ENCODE measurements at places on chromosomes 7 and 10.

- no peak for DNase-seq
These were observed 239.2 kb upstream of the ZMIZ1 start for GRCh38 chr10:78829565-78829964.

GRCh38 chr7:147607157-147607800 is 983.3 kb upstream of the C7orf33 start:
- no peak for DNase-seq

DNA sequence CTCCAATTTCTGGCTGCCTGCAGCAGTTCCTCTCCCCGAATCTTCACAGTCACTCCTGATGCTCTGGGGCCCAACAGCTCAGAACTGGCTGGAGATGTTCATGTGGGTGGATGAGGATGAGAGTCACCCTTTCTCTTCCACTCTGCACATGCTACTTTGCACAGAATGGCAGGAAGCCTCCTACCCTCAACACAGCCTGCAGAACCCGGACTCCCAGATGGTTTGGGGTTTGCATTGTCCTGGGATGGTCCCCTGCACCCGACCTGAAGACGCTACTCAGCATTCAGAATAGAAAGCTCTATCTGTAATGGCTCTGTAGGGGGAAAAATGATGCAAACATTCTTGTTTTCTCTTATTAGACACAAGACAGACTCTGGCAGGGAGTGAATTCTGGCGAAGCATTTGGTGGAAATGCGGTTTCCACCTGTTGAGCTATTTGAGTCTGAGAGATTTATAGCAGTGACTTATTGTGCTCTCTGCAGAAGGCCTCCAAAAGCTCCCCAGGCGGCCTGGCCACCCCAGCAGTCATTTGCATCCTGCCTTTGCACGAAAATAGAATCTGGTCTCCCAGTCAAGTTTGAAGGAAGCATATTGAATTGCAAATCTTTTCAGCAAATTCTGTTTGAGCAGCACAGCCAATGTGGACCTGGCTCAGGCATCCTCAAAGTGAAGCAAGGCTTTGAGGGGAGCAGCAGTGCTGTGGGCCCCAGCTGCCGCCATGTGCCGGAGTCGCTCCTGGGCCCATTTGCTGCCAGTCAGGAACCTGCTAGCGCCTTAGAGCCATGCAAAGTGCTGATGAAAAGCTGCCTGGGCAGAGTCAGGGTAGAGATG is 309.3 kb downstream of the TCERG1L start:
- DNase-seq, result no peak

DNA sequence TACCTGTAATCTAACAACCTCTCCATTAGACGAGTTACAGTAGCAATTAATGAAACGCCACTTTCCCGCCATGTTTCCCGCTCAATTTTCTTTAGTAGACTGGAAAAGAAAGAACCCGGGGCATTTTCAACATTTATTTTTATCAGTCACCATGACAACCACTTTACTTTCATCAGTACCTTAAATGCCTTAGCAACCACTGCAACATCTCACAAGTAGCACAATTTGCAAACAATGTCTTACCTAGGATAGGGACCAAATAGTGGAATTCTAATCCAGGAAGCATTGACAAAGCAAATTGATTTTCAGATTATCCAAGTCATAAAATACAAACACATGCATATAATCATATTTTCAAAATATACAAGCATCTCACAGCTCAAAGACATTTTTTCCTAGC is 221.6 kb upstream of the IMMP2L start:
- DNase-seq, result no peak

DNA sequence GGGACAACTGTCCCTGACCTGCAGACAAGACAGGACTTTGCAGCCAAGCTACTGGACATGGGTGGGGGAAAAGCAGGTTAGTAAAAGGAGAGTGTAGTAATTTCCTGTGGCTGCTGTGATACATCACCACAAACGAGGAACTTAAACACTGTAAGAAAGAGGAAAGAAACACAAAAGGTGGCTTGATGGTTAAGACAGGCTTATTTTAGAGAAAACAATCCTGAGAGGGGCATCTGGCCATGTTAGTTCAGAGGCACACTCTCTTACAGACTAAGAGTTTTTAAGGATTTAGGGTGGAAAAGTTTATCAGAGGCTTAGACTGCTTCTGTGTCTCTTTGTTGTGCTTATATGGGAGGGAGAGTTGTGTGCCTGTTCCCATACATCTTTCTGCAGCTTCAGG is 667.0 kb downstream of the TYW1 start:
- DNase-seq, result no peak

GRCh38 chr7:137888241-137888640 is 41.5 kb upstream of the DGKI start:
- peak; percentile 40 for DNase-seq

GRCh38 chr7:144519925-144520324 is 116.4 kb upstream of the NOBOX start:
- no peak for DNase-seq

DNA sequence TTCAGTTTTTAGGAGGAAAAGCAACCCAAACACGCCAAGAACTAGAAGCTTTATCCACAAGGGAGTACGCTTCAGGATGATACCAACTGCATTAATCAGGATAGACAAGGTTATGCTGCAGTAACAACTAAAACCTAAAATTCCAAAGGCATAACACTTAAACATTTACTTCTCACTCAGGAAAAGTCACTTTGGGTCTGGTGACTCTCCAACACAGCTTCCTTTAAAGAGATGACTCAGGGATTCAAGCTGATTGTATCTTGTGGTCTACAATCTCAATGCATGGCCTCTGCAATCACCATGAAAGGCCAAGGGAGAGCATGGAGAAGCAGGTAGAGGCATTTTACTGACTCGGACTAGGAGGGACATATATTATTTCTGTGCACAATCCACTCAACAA is 315.8 kb downstream of the KCNMA1 start:
- no peak for DNase-seq

DNA sequence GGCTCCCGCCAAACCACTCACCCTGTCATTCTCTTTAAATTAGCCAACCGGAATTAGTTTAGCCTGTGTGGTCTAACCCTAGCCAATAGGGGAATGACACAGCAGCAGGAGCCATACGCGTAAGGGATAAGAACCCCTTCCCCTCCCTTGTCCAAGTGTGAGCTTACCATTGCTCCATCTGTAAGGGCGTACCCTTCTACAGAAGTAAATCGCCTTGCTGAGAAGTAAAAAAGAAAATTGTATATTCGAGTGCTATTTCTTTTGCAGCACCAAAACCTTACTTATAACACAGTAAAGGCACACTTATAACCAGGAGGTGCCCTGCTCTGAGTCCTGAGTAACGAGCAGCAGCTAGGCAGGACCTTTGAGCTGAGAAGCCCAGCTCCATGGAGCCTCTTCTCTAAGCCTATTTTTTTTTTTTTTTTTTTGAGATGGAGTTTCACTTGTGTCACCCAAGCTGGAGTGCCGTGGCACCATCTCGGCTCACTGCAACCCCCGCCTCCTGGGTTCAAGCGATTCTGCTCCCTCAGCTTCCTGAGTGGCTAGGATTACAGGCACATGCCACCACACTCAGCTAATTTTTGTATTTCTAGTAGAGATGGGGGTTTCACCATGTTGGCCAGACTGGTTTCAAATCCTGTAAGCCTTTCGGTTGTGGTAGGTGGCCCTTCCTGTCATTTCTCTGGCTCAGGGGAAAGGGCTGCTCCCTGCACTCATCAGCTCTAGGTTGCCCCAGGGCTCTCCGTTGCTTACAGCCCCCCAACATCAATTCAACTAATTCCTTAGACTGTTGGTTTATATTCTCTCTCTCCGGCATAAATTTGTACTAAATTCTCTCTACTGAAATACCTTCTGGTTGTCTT is 73.3 kb downstream of the NSUN6 start:
- DNase-seq, result no peak

DNA sequence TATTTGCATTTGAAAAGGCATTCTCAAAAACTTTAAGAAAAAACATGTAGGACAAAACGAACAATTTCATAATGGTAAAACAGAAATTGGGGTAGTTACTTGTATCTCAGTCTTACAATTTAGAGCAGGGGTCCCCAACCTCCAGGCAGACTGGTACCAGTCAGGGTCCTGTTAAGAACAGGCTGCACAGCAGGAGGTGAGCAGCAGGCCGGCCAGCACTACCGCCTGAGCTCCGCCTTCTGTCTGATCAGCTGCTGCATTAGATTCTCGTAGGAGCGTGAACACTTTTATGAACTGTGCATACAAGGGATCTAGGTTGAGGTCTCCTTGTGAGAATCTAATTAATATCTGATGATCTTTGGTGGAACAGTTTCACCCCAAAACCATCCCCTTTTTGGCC is 77.3 kb downstream of the SEMA3A start:
- no peak for DNase-seq

- no peak for DNase-seq
These were observed 370.9 kb downstream of the SORCS1 start for GRCh38 chr10:106793617-106794016.

DNA sequence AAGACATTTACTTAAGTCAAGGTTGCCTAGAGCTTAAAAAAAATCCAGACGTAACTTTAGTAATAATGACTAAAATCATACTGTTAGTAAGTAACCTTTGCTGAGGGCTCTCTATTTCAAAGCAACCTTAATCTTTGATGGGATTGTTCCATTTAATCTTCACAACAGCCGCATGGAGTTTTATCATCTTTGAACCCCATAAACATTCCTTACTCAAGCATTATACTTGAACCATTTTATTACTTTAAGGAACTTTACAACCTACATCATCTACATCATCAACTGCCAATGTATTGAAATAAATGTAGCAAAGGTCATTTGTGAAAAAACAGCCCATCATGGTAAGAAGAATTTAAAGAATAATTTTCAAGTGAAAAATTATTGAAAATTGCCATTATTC is 22.9 kb upstream of the CACNB2 start:
- DNase-seq, result no peak

GRCh38 chr10:71756311-71757191 is 16.8 kb downstream of the VSIR start:
- no peak for DNase-seq

- DNase-seq, result no peak
These were observed 113.9 kb downstream of the DNAJC1 start for GRCh38 chr10:21889477-21890275.

- DNase-seq, result peak; percentile 8
These were observed 161.5 kb upstream of the PRKCQ start for GRCh38 chr10:6741541-6741941.

DNA sequence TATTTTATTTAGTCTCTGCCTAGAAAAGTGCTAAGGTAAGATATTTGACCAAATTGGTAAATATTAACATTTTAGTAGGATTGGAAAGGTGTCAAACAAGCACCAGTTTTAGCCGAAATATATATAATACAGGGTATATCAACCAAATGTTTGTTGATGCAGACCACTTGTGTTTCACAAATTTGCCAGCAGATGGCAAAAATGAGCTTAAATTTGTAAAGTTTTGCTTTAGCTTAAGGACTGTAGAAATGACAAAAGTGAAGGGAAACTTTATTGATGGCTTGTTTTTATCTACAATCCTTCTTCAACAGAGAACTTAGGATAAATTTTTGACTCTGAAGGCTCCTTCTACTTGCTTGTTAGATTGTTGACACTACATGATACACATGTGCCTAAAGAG is 4.8 kb upstream of the POLR1F start:
- DNase-seq, result peak; percentile 61

GRCh38 chr7:64655811-64656210 is 10.1 kb upstream of the ZNF107 start:
- no peak for DNase-seq

DNA sequence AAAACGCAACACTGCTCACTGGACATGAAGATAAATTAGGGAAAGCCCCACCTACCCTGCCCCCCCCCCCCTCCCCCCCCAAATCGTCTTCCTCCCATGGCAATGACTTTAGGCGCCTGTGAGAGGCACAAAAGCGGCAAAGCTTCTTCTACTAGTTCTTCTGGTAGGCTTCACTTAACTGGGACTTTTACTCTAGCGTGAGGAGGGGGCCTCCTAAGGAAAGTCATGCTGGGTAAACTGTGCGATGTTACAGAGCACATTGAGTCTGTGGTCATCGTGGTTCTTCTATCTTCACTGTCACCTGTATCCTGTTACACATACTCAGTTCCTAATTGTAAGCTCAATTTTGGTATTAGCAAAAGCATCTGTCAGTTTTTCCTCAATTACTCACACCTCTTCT is 25.1 kb downstream of the HSPB1 start:
- DNase-seq, result no peak

GRCh38 chr10:48400850-48401220 is 94.4 kb downstream of the MAPK8 start:
- no peak for DNase-seq

- no peak for DNase-seq
These were observed 34.1 kb downstream of the ELFN1 start for GRCh38 chr7:1703871-1704810.

GRCh38 chr7:70775570-70776156 is 356.3 kb upstream of the GALNT17 start:
- no peak for DNase-seq

- no peak for DNase-seq
These were observed 3.6 kb downstream of the ZNF438 start for GRCh38 chr10:31028081-31028480.

- DNase-seq, result no peak
These were observed 79.2 kb downstream of the EPDR1 start for GRCh38 chr7:37999673-38000072.

DNA sequence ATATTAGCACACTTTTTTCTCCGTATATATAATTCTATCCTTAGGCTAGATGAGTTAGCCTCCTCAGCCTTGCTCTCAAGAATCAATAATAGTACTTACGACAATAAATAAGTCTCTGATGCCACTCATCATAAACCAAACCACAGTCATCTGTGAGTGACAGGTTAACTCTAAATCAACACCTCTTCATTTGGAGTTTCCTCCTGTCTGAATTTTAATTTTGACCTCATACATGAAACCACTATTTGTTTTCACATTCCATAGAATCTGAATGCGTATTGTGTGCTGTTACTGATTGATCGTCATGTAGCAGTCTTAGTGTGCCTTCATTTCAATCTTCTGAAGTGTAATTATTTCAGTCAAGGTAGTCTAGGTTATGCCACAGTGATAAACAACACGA is 85.8 kb downstream of the HGF start:
- no peak for DNase-seq

Data from suppressor macrophage treated with lipopolysaccharide for 4 hours (primary cell).